Astrocyte of the spinal cord (primary cell): ENCODE measurements at places on chromosomes 3 and 15.

DNA sequence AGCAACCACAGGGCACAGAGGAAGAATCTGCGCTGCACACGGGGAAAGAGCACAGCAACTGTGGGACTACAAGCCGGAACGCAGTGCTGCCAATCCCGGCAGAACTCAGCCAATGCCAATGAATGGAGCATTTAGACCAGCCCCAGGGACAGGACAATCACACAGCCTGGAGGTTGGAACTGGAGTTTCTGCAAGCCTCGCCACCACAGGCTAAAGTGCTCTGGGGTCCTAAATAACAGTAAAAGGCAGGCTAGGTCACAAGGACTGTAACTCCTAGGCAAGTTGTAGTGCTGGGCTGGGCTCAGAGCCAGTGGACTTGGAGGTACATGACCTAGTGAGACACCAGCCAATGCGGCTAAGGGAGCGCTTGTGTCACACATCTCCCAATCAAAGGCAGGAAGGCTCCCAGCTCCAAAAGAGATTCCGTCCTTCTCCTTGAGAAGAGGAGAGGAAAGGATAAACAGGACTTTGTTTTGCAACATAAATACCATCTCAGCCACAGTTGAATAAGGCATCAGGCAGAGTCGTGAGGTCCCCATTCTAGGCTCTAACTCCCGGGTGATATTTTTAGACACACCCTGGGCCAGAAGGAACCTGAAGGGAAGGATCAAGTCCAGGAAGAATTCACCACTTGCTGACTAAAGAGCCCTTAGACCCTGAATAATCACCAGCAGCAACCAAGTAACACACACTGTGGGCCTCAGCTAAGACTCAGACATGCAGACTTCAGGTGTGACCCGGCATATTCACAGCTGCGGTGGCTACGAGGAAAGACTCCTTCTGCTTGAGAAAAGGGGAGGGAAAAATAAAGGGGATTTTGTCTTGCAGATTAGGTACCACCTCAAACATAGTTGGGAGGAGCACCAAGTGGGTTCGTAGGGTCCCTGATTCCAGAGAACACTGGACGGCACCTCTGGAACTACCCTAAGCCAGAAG, 85.5 kb upstream of the XXYLT1 start:
- DNase-seq: peak; percentile 18

DNA sequence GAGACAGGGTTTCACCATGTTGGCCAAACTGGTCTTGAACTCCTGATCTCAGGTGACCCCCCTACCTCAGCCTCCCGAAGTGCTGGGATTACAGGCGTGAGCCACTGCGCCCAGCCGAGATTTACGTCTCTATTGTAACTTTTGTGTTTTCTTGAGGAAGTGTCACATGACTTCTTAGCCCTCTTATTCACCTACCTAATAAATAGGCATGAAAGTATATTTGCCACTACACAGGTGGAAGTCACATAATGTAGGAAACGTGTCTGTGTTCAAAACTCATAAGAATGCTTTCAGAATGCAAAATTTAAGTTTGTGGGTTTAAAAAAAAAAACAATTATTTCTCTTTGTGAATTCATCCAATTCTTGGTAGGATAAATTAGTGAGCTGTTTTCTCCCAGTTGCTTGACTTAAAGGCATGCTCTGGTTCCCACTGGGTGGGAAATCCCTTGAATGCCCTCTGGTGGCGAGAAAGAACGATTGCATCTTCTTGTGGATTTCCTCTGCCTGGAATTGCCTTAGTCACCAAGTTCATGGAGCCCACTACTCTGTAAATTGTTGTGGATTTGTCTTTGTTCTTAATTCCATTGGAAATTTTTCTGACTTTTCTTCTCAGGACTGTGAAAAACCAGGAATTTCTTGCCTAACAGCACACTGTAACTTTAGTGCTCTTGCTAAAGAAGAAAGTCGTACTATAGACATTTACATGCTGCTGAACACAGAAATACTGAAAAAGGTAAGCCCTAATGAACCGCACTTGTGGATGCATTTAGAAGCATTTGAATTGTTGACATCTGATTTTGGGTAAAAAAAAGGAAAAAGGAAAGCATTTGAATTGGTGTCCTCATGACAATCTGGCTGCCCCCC, 82.2 kb upstream of the CTDSPL start:
- DNase-seq: peak; percentile 88

GRCh38 chr3:16768956-16769355, 115.8 kb upstream of the PLCL2 start:
- DNase-seq: peak; percentile 12

GRCh38 chr3:52428151-52429005, 16.5 kb downstream of the SEMA3G start:
- DNase-seq: peak; percentile 72

- peak; percentile 43 for DNase-seq
These were observed 14.3 kb downstream of the ABCC5 start for GRCh38 chr3:184003187-184003967.

- DNase-seq: no peak
These were observed 718.0 kb downstream of the TBL1XR1 start for GRCh38 chr3:176479248-176479647.

GRCh38 chr15:74442063-74442462, 8.3 kb upstream of the SEMA7A start:
- DNase-seq: no peak

DNA sequence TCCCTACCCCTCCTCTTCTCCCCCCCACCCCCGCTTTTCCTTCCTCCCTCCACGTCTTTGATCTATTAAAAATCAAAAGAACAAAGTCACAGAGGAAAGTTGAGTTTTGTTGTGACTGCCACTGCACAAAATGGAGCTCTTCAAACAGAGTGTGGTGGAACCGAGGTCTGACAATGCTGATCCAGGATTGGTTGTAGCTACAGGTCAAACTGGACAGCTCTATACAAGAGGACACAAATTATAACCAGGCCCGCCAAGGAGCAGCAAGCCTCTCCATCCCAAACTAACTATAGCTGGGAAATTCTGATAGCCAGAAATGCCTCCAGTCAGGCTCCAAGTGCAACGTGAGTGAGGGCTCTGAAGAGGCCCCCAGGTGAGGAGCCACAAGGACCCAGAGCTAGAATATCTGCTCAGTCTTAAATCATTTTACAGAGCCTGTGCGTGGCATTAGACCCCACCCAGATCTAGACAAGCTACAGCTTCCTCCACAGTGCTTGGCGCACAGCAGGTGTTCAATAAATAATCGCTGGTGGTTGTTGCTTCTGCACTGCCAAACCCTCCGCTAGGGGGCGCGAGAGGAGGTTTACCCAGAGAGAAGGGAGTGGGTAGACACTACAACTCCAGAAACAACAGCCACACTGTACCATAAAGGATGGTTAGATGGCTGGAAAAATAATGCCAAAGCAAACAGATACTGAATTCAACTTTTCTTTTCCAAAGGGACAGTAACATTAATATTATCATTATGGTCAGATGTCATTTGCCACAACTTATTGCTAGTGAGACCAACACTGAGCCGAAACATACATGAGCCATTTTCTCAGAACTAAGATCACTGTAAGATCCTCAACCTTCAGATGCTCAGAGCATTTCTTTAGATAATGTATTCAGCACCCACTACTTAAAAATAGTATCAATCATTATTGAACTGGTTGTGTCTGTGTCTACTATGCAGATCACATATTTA, 44.6 kb downstream of the ZIC4 start:
- DNase-seq: peak; percentile 25

DNA sequence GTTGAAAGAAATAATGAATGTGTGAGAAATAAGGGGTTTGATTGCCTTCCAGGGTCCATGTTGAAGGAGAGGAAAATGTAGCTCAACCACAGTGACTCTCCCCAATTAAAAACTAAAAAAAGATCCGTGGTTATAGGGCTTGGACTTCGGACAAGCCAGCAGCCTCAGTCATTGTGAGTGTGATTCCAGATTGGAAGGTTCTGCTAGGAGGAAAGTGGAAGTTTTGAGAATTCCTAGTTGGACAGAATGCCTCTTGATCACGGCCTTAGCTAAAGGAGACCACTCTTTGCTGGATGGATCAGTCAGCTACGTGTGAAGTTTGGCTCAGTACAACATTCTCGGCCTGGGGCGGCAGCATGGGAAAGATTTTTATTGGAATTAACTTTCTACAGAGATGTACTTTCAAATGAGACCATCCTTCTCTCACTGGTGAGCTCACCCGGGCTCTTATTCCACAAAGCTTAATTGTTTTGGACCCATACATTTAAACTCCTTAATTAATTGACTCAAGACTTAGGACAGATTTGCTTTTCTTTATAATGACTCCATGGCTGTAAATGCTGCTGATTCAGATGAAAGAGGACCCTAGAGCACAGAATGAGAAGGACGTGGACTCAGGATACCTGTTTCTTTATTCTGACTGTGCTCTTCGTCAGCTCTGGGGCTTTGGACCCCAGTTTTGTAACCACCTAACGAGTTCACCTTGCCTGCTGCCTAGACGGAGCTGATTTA, 27.5 kb downstream of the FLNB start:
- peak; percentile 40 for DNase-seq

- DNase-seq: no peak
These were observed 38.2 kb downstream of the B3GALNT1 start for GRCh38 chr3:161066930-161067329.

- DNase-seq: no peak
These were observed 59.1 kb upstream of the TOP2B start for GRCh38 chr3:25723802-25724201.

GRCh38 chr15:43514241-43515057, 3.0 kb upstream of the MAP1A start:
- DNase-seq: no peak

DNA sequence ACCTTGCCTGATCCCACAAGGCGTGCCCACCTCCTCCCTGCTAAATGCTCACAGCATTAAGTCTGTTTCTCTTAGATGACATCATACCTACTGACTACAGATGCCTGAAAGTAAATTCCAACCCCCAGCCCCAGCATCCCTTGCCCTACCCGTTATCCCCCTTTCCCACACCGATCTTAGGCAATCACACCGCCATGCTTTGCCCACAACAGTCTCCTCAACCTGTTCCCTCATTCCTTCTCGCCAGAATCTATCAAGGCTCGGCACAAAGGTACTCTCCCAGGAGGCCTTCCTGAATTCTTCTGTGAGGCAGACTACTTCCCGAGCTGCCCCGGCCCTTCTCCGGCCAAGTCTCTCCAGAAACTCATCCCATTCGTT, 789 bp upstream of the SEC61A1 start:
- peak; percentile 13 for DNase-seq
